ENCODE measurements at places on chromosomes 6 and 20.

- DNase-seq: no peak
These were observed 123.8 kb downstream of the BANF2 start for GRCh38 chr20:17823409-17824144.

- DNase-seq: no peak
These were observed 42.4 kb upstream of the DDR1 start for GRCh38 chr6:30841644-30842504.

DNA sequence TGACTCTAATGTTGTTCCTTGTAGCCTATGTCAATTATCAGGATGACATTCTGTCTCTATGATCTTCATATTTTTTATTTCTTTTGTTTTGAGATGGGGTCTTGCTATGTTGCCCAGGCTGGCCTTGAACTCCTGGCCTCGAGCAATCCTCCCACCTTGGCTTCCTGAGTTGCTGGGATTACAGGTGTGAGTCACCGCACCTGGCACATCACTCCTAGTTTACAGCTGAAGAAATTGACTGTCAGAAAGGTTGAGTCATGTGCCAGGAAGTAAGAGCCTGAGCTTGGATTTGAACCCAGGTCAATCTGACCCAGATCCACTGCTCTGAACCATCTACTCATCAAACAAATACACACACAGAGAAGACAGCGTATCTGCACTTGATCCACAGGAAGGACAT is 14.4 kb downstream of the PPP1R3G start:
- no peak for DNase-seq

DNA sequence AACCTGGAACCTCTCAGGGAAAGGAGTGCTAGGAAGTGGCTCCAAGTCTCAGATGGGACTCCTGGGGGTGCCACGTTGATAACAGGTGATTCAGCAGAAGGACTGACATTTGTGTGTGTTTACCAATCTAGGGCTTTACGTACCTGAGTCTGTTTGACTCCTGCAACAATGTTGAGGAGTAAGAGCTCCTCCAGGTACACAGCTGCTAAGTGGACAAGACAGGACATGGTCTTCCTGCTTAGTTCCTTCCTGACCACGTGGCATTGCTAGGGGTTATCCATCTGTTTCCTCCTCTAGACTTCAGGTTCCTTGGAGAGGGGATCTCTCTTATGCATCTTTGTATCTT is 164.5 kb upstream of the SLC24A3 start:
- no peak for DNase-seq

DNA sequence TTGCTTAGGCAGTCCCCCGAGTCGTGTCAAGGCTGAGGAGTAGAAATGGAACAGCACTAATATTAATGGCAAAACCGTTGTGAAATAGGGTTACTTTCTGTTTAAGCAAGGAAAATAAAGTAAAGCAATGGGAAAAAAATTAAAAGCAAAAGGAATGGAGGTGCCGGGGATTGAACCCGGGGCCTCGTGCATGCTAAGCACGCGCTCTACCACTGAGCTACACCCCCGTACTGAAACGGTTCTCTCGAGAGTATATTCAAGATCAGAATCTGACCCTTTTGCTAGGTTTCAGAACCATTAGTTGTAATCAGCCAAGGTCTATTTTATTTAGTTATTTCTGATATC is 85.5 kb downstream of the TRIM27 start:
- DNase-seq: peak; percentile 84
